ENCODE measurements at places on chromosomes 7 and 10.
A peak's percentile ranks its signal among the peaks of the same experiment; 100 is the strongest.

DNA sequence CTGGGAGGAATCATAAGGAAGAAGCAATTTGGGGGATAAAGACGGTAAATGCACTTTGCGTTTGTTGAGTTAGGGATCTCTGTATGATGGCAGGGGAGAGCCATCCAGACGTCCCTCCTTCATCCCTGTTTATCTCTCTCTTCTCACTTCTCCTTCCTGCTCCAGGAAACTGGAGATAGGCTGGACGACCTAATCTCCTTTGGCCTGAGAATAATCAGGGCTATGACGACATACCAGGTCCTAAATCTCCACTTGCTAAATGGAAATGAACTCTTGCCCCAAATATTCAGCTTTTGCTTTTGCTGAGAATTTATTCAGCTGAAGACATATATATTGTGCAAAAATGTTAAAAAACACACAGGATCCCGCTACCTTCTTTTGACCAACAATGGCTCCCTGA, 182.9 kb upstream of the INHBA start:
- no peak for DNase-seq

- DNase-seq: no peak
Observed at GRCh38 chr10:63986536-63986935, 465.3 kb downstream of the REEP3 start.

DNA sequence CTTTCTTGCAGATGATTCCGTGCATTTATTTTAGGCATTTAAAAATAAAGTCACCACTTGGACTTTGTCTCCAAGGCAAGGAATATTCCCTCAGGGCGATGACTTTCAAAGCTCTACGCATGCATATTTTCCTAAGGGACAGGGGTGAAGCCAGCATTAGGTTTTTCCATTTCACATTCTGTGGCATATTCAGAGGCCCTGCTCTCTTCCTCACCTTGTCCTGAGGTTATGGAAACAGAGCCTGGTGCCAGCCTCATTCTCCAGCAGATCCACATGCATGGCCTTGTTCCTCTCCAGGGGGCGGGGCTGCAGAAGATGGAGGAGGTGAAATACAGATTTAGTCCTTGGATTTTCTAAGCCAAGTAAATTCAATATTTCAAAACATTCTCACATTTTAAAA, 11.6 kb upstream of the LYZL1 start:
- no peak for DNase-seq

DNA sequence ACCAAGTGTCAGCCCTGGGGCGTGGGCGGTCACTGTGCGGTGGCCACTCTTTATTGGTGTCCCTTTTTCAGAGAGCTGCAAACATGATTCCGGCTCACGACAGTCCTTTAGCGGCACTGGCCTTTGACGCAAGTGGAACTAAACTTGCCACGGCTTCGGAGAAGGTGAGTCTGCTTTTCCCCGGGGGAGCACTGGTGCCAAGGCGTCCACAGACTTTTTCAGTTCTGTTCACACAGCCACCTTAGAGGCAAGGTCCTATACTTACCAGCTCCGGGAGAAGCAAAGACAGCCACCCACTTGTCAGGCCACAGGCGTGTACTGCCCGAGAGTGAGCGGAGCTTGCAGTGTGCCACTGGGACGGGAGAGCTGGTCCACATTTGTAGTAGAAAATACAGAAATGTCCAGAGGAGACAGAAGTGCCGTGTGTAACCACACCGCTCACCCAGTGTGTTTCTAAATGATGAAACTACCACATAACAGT, 27.9 kb downstream of the WIPI2 start:
- DNase-seq: no peak

- DNase-seq: no peak
Observed at GRCh38 chr10:73509695-73510094, 13.9 kb upstream of the PPP3CB start.

DNA sequence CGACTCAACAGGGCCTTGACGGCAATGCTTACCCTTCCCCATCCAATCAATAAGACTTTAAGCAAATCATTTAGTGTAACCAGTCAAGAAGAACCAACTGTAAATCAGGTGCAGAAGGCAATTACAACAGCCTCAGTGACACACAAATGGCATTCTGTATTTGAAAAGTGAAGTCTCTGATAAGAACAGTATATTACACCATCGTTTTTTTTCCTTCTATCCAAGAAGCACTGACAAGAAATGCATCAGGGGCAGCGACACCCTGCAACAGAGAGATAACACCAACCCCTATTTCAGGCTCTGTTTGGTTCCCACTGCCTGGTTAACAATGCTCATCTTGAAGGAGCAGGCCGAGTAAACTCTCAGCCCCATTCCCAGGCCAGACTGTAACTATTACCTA, 204.0 kb upstream of the AOAH start:
- DNase-seq: no peak

- no peak for DNase-seq
Observed at GRCh38 chr10:122974543-122975064, 5.6 kb upstream of the PSTK start.

GRCh38 chr10:128739930-128740329, 613.7 kb upstream of the MKI67 start:
- no peak for DNase-seq

DNA sequence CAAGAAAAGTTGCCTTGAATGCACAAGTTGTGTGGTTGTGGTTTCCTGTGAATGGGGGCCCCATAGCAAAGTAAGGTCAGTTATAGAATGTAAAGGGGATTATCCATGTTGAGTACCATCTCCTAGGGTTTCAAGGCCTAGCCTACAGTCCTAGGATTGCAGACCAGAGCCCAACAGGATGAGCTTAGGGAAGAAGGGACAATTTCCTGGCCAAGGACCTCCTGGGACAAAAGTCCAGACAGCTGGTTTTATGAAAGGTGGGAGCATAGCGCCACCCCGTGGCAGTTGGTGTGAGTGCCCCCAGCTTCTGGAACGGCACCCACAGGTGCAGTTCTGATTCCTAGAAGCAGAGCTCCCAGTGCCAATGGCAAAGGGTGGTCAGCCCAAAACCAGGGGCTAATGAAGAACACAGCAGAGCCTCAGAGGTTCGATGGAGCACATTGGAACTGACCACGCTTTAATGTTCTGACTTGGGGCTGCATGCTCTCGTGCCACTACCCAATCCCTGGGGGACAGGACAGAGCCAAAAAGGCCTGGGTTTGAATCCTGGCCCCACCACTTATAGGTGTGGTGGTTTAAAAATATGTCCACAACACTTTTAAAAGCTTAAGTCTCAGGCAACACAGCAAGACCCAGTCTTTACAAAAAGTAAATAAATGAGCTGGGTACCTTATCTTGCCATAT, 25.8 kb upstream of the TMEM120A start:
- DNase-seq: peak; percentile 72

GRCh38 chr10:64086083-64086767, 565.0 kb downstream of the REEP3 start:
- no peak for DNase-seq

DNA sequence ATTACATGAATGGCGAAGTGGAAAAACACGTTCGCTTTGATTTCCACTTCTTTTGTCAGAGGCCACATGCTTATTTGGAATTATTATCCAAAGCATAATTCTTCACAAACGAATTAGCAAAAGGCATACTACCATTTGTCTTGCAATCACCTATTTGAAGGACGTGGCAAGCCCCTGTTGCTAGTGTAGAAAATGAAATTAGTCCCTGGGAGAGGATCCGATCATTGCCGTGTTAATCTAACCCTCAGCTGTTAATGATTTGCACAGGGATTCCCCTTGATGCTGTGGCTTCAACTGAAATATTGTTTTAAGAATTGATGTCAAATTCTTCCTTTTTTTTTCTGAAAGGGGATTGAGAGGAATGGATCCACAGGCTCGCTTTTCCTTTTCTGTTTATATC, 4.6 kb downstream of the AGMO start:
- no peak for DNase-seq

GRCh38 chr10:120972259-120972658, 121.1 kb downstream of the WDR11 start:
- DNase-seq: no peak

- DNase-seq: no peak
Observed at GRCh38 chr10:75654171-75654771, 222.8 kb downstream of the LRMDA start.

DNA sequence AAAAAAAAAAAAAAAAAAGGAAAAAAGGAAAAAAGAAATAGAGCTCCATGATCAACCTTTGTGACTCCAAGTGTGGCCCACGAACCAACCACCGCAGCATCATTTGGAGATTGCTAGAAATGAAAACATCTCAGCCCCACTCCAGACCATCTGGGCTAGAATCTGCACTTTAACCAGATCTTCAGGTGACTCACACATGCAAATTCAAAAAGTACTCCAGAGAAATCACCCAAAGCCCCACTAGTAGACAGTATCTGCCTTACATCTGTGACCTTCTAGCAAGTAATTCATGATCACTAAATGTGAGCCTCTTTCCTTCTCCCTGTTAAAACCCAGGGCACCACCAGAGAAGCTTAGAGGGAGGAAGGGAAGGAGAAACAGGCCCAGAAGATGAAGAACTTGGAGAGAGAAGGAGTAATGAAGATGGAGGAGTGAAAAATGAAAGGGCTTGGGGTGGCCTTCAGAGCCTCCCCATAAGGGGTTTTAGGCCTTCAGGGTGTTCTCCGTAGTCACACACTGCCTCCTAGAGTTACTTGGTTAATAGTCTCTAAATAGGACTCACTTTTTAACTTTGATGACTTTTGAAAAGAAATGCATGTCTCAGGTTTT, 94.0 kb downstream of the SLC37A3 start:
- DNase-seq: peak; percentile 44

- no peak for DNase-seq
Observed at GRCh38 chr7:46752881-46753366, 829.0 kb downstream of the TNS3 start.

DNA sequence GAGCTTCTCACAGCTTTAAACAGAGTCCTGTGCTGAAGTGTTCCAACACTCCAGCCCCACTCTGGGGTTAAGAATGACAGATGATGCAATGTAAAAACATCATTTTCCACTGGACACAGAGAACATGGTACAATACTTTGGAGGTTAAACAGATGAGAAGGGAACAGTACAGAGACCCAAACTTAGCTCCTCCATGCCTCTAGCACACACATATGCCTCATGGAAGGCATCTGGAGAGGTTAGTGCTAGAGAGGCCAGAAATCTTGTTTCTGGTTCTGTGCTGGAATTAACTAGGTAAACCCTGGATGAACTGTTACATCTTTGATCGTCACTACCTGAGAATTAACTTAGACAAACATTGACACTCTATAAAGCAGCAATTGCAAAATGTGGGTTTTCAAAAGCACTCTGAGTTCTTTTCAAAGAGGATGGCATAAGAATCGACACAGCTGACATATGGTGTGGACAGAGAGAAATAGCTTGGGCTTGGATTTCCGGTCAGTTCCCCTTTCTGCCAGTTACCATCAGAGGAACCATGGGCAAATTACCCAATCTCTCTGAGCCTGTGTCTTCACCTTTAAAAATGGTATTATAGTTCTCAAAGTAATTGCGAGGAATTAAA, 81.9 kb downstream of the KCNMA1 start:
- DNase-seq: no peak

DNA sequence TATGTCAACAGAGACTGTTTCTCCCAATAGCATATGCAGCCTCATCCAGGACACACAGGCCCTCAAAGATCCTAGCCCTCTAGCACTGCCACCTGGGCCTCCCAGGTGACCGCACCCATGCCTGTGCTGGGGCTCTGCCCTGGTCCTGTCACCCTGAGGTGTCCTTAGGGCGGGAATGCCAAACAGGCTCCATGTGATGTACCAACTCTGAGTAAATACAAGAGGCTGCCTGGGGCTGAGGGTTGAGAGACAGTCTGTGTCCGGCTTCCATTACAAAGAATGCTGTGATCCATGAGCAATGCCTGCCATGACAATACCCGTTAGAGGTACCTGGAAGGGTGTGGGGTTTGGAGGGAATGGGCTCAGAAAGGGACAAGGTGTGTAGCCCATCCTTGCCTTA, 83.0 kb upstream of the KAT6B start:
- DNase-seq: no peak

- DNase-seq: no peak
Observed at GRCh38 chr7:40570223-40570622, 435.4 kb downstream of the SUGCT start.

- DNase-seq: no peak
Observed at GRCh38 chr10:12397941-12398340, 48.6 kb downstream of the CAMK1D start.

- DNase-seq: no peak
Observed at GRCh38 chr10:113021268-113022040, 71.4 kb downstream of the TCF7L2 start.

GRCh38 chr7:14228341-14228740, 238.9 kb upstream of the ETV1 start:
- DNase-seq: no peak

DNA sequence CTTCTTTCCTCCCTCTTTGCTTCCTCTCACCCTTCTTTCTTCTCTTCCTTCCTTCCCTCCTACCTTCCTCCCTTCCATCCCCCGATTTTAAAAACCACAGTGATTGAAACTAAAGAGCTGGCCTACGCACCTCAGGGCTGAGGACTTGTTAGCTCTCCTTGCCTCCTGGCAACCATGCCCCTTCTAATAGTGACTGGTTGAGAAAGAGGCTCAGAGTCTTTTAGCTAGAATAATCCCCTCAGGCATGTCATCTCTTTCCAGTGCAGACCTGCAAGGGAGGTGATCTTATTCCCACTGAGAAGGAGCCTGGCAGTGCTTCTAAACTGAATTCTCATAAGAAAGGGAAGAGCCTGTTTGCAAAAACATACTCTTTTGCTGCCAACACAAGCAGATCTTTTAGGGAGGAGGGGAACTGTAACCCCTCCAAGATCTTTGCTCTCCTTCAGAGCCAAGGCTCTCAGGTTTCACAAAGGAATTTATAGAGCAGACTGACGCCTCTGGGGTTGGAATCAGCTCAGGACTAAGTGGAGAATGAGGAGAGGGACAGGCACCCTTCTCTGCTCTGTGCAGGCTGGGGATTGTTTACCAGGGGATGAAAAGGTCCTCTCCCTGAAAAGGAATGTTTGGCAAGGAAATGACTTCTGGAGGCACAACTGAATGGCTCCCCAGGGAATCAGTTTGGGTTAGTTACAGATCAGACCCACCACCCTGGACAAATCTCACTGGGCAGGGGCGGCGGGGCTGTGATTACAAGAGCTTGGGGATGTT, 9.4 kb upstream of the ANKRD1 start:
- no peak for DNase-seq

GRCh38 chr7:24835643-24836042, 78.4 kb upstream of the GSDME start:
- no peak for DNase-seq

DNA sequence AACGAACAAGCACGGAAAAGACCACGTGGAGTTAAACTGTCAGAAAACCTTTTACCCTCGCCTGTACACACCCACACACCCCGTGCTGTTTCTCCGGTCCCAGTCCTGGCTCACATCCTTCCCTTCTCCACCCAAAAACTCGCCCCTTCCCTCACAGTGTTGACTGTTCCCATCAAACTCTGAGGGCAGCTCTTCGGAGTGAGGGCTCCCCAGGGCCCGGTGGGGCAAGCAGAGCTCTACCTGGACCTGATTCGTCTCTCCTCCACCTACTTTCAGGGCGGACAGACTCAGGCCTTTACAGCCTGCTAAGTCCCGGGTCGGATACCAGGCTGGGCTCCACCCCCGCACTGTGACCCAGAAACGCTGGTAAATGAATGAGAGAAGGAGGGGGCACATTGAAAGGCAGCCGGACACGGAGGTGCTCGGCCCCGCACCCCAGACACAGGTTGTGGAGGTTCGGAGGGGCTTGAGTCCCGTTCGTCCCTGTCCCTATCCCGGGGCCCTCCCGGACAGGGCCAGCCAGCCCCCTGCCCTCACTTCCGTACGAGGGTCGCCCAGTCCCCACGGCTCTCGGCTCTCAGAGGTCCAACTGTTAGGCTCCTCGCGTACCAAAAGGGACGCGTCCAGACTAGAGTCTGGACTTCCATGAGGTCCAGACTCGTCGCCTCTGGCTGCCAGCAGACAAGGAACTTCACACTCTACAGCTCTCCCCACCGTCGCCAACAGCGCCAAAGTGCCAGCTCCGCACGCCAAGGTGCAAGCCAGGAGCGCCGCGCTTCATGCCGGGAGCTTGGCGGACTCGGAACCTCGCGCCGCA, 31.7 kb upstream of the ASL start:
- DNase-seq: peak; percentile 20
